Endothelial cell (in vitro differentiated cells): ENCODE measurements at places on chromosomes 13 and 19.

- no peak for DNase-seq
Measured at GRCh38 chr19:33432015-33432414, 58.5 kb downstream of the CEBPG start.

DNA sequence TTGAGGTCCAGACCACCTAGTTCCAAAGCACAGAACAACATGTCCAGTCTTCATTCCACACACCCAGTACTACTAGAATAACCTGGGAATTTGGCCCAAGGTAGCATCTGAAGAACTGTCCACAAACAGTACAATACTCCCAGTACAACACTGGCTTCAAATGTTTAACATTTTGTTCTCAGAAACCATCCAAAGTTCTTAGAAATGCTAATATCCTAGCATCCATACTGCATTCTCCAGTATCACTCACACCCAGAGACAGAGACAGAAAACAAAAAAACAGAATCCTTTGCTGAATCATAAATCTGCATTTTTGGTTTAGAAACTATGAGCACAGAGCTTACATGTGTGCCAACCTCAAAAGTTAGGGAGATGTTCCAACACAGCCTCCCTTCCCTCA is 490.8 kb downstream of the FOXO1 start:
- DNase-seq, result no peak

DNA sequence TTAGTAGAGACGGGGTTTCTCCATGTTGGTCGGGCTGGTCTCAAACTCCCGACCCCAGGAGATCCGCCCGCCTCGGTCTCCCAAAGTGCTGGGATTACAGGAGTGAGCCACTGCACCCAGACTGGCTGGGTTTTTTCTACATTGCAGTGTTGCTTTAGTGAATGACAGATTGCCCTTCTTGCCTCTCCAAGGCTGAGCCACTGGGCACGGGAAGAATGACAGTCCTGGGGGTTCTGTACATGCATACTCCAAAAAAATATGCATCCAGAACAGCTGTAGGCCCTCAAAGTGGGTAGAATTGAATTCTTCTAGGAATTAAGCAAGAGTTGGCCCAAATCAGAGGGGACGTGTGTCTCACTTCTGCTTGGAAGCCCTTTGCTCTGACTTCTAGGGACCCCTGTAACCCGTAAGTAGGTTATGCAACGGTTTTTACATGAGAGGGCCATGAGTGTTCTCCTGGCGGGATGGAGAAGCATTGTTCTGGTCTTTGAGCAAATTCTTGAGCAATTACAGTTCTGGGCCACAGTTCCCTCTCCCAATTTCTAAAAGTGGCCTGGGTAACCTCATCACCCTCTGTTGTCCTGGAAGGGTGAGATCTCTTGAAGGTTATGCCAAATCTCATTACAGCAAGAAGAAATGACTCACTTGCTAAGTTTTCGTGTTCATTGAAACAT is 3.6 kb downstream of the ACTN4 start:
- no peak for DNase-seq

DNA sequence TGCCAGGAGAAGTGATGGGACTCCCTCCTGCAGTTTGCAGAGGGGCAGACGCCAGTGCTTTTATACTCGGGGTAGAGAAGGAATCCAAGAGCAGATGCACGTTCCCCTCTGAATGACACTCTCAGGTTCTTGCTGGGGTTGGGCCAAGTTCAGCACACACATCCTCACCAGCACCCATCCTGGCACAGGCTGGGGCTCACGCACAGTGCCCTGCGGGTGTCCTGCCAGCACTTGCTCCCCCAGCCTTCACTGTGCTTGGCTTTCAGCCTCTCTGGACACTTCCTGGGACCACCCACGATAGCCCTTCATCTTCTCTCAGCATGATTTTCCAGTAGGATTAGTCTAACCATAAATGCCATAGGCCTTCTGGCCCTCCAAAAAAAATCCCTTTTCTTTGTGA is 158.6 kb downstream of the ZNF536 start:
- DNase-seq, result no peak

DNA sequence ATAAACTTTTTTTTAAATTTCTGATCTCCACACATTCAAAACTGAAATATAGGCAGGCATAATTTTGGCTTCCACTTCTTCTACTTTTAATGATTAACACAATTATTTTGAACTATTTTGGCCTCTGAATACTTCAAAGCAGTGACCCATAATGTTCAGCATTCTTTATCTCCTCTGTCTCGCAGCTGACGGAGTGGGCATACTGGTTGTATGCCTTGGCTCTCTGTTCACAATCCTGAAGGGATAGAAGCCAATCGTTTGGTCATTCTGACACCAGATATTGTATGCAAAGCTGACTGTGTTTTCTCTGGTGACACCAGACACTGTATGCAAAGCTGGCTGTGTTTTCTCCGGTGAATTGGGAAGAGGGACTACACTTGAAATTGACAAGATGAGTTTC is 833.0 kb downstream of the EFNB2 start:
- DNase-seq, result no peak

DNA sequence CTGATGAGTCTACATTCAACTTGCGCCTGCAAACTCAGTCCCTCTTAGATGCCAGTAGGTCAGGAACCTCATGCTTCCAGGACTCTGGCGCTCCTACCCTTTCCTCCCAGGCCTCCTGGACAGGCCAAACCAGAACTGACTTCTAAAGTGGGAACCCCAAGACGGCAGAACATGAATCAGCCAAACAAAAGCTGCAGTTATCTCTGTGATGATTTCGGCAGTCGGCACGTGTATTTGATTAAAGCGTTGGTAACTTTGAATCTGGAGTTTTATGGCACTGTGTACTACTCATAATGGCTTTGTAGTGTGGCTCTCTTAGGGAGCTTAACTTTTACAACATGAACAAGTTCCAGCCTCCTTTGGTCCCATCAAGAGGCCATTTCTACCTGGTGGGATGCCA is 13.7 kb downstream of the ACTN4 start:
- no peak for DNase-seq

DNA sequence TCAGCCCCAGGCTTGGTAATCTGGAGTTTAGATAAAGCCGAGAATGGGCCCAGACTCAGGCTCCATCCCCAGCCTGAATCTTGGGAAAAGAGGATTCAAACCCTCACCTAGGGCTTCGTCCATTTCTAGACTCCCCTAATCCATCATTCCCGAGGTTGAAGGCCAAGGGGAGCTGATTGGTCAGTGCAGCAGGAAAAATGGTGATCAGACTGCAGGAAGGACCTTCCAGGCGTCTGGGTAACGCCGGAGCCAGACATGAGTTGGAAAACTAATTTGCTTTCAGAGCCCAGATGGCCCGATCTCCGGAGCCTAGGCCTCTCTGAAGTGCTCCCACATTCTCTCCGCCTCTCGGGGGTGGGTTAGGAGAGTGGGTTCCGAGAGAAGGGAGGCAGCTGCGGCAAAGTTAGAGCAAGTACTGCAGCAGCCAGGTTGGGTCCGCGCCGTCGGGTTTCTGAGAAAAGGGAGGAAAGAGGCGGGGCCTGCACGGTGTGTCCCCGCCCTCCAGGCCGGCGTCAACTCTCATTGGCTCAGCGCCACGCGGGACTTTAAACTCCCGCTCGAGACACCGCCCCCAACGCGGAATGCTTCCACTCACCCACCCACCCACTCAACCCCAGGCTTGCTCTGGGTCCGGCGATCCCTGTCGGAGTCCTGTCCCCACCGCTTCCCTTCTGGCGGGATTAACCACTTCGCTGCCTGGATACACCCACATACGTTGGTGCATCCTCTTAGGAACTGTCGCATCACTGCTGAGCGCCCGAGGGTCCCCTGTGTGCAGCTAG is 788 bp upstream of the RTBDN start:
- no peak for DNase-seq

DNA sequence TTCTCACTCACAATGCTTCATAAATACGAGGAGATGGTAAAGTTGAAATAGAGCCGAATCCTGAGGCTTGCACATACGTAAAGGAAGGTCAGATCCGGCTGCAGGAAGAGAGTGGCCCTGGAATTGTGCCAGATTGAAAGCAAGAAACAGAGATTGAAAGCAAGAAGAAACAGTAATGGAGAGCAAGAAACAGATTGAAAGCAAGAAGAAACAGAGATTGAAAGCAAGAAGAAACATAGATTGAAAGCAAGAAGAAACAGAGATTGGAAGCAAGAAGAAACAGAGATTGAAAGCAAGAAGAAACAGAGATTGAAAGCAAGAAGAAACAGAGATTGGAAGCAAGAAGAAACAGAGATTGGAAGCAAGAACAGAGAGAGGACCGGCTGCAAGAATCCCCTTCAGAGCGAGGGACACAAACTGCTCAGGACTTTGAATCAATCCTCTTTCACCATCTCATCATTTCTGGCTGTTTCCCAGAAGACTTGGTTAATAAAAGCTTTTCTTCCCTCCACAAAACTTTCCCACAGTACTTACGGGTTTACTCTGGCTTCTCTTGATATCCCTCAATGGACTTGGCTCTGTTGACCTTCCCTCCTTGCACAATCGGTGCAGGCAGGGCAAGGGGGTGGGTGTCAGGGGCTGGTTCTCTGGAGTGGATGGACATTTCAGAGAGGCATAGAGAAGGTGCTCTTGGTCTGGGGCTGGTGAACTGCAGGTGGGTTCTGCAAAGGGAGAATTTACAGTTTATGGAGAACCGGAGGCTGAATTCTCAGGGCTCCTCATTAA is 25.5 kb downstream of the OR7A5 start:
- DNase-seq, result no peak
